Large intestine (tissue), 12 donors: ENCODE measurements at places on chromosomes 12 and 14. TPM values are rescaled to one million over a fixed set of nuclear protein-coding genes. Genes with fewer than 3 reads are reported as not detected.

Gene VRTN
- polyA plus RNA-seq = 0.69 TPM

Gene RNASE3
- polyA plus RNA-seq = 0.18 TPM

Gene NTF3
- polyA plus RNA-seq = 2.1 TPM

Gene OTX2
- polyA plus RNA-seq = not detected

Gene GLS2
- 1.5 TPM for polyA plus RNA-seq

Gene FIGNL2
- polyA plus RNA-seq = 0.76 TPM

GRCh38 chr14:58637391-58638230, at the start of gene DACT1:
TSS of gene DACT1 (plus strand) at chr14:58637962. CDS start at chr14:58638203, 241 bp downstream.
- H3K36me3 ChIP-seq = peaks cover 4% of the 10 kb centered on the region
- peaks cover 27% of the 10 kb centered on the region for H3K27me3 ChIP-seq
- H3K27ac ChIP-seq = peak within 1 kb of the TSS; percentile 60
- peak within 1 kb of the TSS; percentile 60 for H3K4me3 ChIP-seq
- peak; percentile 68 for DNase-seq
- peaks cover 7% of the 10 kb centered on the region for H3K4me1 ChIP-seq

- H3K4me1 ChIP-seq = peaks cover 21% of the 10 kb centered on the region
- no peaks in the 10 kb centered on the region for H3K36me3 ChIP-seq
- no peaks in the 10 kb centered on the region for H3K27me3 ChIP-seq
- no peak overlapping the region for H3K27ac ChIP-seq
- H3K4me3 ChIP-seq = no peak overlapping the region
These were observed 19.0 kb downstream of the SUSD6 start for GRCh38 chr14:69630360-69630759.

GRCh38 chr12:84502907-84503787, 409.5 kb downstream of the SLC6A15 start:
- H3K4me3 ChIP-seq = no peak overlapping the region
- no peaks in the 10 kb centered on the region for H3K27me3 ChIP-seq
- H3K27ac ChIP-seq = no peak overlapping the region
- no peaks in the 10 kb centered on the region for H3K36me3 ChIP-seq

DNA sequence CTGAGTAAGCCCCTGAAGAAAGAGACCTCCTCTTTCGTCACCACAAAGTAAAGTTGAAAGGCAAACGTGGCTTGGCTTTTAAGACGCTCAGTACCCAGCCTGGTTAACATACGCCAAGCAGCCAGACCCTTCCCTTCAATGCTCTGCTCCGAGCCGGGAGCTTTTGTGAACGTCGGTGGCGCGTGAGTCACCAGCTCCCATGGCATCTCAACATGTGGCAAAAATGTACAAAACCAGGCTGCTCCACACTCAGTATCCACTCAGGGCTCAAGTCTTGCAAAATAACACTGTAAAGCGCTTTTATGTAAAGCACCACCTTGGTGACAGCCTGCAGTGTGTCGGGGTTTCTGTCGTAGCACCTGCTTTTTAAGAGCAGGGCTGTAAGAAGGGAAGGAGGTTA, 89.0 kb downstream of the SETD3 start:
- H3K27me3 ChIP-seq = no peaks in the 10 kb centered on the region
- no peak overlapping the region for H3K4me3 ChIP-seq
- peaks cover 23% of the 10 kb centered on the region for H3K36me3 ChIP-seq
- no peak for DNase-seq
- peaks cover 4% of the 10 kb centered on the region for H3K4me1 ChIP-seq

GRCh38 chr14:81485781-81486180, 47.9 kb downstream of the SEL1L start:
- peaks cover 64% of the 10 kb centered on the region for H3K36me3 ChIP-seq
- H3K27ac ChIP-seq = no peak overlapping the region
- DNase-seq = no peak
- no peaks in the 10 kb centered on the region for H3K27me3 ChIP-seq

DNA sequence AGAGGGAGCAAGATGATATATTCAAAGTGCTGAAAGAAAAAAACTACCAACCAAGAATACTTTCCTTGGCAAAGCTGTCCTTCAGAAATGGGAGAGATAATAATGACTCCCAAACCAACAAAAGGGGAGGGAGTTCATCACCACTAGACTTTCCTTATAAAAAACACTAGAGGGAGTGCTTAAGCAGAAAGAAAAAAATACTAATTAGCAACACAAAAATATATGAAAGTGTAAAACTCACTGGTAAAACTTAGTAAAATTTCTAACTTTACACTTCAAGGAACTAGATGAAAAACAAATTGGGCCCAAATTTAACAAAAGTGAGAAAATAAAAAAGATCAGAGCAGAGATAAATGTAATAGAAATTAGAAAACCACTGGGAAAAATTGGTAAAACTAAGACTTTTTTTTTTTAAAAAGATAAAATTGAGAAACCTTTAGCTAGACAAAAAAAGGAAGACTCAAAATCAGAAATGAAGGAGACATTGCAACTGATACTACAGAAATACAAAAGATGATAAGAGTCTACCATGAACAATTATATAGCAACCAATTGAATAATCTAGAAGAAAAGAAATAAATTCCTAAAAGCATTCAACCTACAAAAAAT, 60.4 kb upstream of the FAR2 start:
- H3K4me3 ChIP-seq = no peak overlapping the region
- H3K27ac ChIP-seq = no peak overlapping the region
- no peaks in the 10 kb centered on the region for H3K4me1 ChIP-seq
- DNase-seq = no peak
- no peaks in the 10 kb centered on the region for H3K36me3 ChIP-seq
- no peaks in the 10 kb centered on the region for H3K27me3 ChIP-seq

- no peaks in the 10 kb centered on the region for H3K36me3 ChIP-seq
- no peak for DNase-seq
- H3K27me3 ChIP-seq = peaks cover 14% of the 10 kb centered on the region
- no peaks in the 10 kb centered on the region for H3K4me1 ChIP-seq
These were observed 46.2 kb upstream of the RIMBP2 start for GRCh38 chr12:130762319-130762675.

DNA sequence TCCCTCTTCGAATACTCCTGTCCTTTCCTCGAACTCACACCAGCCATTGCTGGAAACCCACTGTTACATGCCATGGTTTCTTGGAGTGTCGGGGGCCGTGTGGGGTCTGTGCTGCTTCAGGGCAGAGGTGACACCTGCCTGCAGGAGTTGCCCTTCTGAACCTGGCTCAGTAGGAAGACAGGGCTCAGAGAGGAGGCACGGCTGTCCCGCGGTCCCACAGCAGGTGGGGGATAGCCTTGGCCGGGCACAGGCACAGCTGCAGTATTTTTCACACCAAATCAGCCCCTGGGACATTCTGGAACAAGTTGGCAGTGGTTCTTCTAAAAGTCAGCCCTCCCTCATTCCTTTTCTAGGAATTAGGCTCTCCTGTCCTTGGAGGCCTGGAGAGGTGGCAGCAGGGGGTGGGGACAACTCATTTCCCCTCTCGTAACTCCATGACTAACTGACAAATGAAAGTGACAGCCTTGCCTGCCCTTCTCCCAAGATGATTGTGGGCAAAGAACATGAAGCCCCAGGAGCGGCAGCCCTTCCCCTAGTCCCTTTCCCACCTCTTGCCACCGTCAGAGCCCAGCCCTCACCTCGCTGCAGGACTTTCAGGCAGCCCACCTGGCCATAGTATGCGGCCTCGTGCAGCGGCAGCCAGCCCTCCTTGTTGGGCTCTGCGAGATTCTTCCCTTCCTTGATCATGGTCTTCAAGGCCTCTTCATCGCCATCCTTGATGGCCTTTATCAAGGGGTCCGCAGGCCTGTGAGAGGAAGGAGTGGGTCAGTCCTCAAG, 22.4 kb downstream of the ASB2 start:
- H3K36me3 ChIP-seq = no peaks in the 10 kb centered on the region
- H3K4me3 ChIP-seq = no peak overlapping the region
- H3K4me1 ChIP-seq = peaks cover 45% of the 10 kb centered on the region
- no peaks in the 10 kb centered on the region for H3K27me3 ChIP-seq
- no peak for DNase-seq

- no peak for DNase-seq
- no peaks in the 10 kb centered on the region for H3K27me3 ChIP-seq
- no peaks in the 10 kb centered on the region for H3K36me3 ChIP-seq
These were observed 14.5 kb upstream of the NAV3 start for GRCh38 chr12:77816196-77816595.

DNA sequence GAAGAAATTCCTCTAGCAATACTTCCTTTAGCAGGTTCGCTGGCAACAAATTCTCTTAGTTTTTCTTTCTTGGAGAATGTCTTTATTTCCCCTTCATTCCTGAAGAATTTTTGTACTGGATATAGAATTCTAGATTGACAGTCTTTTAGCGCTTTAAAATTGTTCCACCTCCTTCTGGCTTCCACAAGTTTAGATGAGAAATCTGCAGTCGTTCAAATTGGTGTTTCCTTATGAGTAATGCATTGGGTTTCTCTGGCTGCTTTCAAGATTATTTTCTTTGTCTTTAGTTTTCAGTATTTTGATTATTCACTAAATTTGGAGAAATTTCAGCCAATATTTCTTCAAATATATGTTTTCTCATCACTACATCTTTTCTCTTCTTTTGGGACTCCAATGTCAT, 33.3 kb upstream of the FGF6 start:
- H3K36me3 ChIP-seq = no peaks in the 10 kb centered on the region
- no peaks in the 10 kb centered on the region for H3K4me1 ChIP-seq
- peaks cover 2% of the 10 kb centered on the region for H3K27me3 ChIP-seq
- no peak overlapping the region for H3K27ac ChIP-seq

DNA sequence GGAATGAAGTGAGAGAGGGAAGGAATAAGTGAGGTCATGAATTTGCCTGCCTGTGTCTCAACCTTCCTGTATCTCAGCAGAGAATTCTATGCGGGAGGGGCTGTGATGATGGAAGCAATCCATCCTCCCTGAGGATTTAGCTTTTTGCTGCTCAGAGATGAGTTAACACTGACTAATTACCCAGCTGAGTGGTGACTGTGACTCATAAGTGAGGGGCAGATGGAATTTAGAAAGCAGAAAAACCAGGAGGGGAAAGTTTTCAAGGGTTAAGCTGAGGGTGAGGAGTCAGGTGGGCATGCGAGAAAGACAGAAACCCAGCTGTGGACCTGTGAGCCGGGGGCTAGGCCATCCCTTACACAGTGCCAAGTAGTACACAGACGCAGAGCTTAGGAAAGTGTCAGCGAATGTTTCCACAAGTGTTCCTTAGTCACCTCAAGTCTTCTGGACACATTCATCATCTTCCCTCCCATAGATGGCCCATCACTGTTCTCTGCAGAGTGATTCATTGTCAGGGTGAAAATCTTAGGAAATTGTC, 277.9 kb downstream of the IPO8 start:
- DNase-seq = no peak
- H3K27ac ChIP-seq = no peak overlapping the region
- H3K36me3 ChIP-seq = no peaks in the 10 kb centered on the region
- H3K27me3 ChIP-seq = no peaks in the 10 kb centered on the region
- H3K4me1 ChIP-seq = no peaks in the 10 kb centered on the region
- H3K4me3 ChIP-seq = no peak overlapping the region

DNA sequence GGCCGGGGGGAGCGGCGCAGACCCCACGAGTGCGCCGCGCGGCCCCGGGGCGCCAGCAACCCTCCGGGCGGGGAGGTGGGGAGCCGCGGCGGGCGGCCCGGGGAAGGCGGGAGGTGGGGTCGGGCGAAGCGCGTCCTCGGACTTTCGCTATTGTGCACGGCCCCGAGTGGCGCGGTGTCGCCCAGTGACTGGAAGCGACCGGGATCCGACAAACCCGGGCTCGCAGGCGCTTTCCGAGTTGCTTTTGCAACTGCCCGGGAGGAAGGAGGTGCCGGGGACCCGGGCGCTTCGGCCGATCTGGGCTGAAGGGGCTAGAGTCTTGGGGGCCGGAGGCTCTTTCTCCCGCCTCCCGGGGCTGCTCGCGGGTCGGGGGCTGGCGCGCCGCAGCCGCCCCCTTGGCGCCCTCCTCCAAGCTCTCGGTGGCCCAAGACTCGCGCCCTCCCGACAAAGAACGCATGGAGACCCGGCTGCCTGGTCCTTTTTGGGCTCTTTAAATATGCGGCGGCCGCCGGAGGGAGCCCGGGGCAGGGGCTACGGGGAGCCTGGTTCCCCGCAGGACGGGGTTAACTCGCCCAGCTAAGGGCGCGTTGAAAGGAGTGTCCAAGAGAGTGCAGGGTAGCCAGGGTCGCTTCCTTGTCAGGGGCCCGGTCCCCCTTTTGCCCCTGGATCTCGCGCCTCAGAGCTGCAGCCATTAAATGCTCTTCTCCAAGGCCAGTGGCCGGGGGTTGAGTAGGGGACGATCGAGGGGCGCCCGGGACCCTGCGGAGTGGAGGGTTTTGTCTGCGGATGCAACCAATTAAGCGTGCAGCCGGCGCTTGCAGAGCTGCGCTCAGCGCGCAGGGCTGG, 1.4 kb downstream of the HMGA2 start:
- H3K27ac ChIP-seq = peak overlapping the region; percentile 62
- H3K27me3 ChIP-seq = no peaks in the 10 kb centered on the region

DNA sequence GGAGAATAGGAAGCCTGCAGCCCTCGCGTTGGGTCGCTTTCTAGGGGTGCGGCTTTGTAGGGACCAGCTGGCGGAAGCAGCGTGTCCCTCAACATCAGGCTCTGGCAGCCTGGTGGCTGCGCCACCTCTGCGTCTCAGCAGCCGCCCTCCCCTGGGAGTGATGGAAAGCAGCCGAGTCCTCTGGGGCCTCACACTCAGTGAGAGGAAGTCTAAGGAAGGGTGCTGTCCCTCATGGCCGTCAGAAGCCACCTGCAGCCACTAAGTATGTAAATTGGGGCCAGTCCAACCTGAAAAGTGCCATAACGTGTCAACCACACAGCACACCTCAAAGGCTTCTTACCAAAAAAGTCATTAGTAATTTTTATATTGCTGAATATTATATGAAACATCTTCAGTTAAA, 80.3 kb downstream of the WDR20 start:
- peaks cover 42% of the 10 kb centered on the region for H3K36me3 ChIP-seq
- H3K4me1 ChIP-seq = peaks cover 5% of the 10 kb centered on the region
- no peaks in the 10 kb centered on the region for H3K27me3 ChIP-seq
- H3K4me3 ChIP-seq = no peak overlapping the region
- H3K27ac ChIP-seq = no peak overlapping the region

DNA sequence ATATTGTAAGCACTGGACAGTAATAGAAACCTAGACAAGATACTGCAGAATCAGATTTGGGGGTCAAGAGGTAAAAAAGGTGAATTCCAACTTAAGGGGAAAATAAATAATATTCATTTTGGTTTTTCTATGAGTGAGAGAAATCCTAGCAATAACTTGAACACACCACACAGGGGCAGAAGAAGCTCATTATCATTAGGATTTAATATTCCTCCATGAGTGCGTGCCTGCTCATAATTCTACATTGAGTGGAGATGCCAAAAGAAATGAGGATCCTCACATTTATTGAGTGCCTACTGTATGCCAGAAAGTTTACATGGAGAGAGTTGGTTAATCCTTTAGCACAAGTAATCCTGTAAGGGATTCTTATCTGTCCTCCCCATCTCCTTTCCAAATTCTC, 40.5 kb upstream of the C14orf132 start:
- no peak overlapping the region for H3K27ac ChIP-seq
- peaks cover 19% of the 10 kb centered on the region for H3K27me3 ChIP-seq
- H3K4me3 ChIP-seq = no peak overlapping the region
- no peaks in the 10 kb centered on the region for H3K36me3 ChIP-seq
- H3K4me1 ChIP-seq = no peaks in the 10 kb centered on the region
